ENCODE measurements at places on chromosomes 4 and X.

- ATAC-seq, result peak; percentile 33
Observed at GRCh38 chrX:20529301-20529700, 262.6 kb upstream of the RPS6KA3 start.

- peak; percentile 67 for ATAC-seq
Observed at GRCh38 chrX:53321230-53321942, 40.0 kb upstream of the IQSEC2 start.

DNA sequence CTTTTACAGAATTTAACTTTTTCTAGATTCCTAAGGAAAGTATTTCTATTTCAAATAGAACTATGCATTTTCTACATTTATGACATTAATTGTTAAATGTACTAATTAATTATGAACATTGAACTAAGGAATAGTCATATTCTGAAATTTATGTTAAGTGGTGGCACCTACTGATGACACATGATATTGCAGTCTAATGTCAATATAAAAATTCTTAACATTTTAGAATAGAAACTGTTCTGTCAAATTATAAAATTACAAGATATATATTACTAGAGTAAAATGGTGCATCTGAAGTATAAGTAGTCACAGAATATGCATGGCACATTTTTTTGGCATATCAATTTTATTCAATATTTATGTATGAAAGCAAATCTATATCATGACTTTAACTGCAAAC lies 40.2 kb upstream of the NDNF start:
- ATAC-seq, result no peak

DNA sequence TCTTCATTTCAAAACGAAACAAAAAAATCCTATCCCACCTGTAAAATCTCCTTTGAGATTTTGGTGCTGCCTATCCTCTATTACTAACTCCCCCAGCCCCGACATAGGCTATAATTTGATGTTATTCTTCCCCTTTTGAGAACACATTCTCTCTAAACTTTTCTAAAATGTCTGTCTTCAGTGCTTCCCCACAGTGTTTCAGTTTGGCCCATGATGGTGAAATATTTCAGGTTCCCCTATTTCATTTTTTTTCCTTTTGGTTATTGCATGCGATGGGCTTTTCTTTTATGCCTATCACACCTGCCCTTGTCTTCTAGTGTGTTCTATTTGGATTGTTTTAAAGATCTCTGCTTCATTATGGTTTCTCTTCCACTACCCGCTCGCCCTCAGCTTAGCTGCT lies 14.7 kb downstream of the BCORL1 start:
- ATAC-seq, result no peak

DNA sequence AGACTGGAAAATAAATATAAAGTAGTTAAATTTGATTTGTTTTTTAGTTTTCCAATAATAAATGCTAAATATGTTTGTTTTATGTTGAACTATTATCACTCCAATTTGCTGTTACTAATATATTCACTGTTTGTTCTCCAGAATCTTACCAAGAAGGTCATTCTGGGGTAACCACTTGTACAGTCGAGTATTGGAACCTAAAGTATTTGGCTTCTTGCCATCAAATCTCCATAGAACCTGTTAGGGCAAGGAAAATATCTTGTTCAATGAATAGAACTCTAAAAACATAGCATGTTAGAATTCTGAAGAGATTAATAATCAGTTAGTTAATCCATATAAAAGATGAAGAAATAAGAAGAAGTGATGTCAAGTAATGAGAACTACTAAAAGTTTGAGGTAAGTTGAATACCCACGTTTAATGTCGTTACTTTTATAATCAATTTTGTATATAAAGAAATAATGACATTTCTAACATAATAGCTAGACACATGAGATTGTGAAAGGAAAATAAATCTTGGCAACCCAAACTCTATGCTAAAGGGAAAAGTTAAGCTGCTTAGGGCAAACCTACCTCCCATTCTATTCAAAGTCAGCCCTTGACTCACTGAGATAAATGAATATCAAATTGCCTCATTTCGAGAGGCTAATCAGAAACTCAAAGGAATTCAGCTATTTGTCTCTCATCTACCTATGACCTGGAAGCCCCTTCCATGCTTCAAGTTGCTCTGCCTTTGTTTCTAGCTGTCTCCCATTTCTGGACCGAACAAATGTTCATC lies 15.3 kb downstream of the UGT2B15 start:
- no peak for ATAC-seq

- ATAC-seq, result no peak
Observed at GRCh38 chr4:18082236-18082635, 60.7 kb upstream of the LCORL start.

DNA sequence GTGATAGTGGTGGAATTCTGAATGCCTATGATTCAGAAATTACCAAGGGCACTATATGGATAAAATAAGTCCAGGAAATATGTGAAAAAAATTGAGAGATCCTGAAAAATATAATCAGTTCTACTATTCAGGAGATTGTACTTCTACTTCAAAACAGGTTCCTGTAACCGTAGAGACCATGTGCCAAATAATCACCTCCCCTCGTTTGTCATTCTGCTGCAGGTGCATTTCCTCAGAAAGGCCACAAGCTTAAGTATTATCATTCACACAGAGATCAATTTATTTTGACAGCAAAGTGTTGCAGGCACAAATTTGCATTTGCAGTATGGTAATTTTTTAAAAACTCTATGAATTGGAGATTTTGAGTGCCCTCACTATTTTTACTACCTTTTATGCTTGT lies 1000.0 kb downstream of the CCSER1 start:
- no peak for ATAC-seq

DNA sequence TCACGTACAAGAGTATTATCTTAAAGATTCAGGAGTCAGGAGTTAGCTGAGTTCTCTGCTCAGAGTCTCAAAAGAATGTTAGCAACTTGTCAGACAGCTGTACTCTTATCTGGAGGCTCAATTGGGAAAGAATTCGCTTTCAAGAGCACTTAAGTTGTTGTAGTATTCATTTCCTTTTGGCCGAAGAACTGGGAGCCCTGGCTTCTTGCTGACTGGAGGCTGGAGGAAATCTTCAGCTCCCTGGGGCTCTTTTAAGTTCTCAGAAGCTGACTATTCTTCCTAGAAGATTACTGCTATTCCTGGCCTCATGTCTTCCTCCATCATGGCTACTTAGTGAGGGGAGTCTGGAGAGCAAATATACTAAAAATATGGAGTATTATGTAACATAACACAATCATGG lies 587.2 kb downstream of the EPHA5 start:
- no peak for ATAC-seq

DNA sequence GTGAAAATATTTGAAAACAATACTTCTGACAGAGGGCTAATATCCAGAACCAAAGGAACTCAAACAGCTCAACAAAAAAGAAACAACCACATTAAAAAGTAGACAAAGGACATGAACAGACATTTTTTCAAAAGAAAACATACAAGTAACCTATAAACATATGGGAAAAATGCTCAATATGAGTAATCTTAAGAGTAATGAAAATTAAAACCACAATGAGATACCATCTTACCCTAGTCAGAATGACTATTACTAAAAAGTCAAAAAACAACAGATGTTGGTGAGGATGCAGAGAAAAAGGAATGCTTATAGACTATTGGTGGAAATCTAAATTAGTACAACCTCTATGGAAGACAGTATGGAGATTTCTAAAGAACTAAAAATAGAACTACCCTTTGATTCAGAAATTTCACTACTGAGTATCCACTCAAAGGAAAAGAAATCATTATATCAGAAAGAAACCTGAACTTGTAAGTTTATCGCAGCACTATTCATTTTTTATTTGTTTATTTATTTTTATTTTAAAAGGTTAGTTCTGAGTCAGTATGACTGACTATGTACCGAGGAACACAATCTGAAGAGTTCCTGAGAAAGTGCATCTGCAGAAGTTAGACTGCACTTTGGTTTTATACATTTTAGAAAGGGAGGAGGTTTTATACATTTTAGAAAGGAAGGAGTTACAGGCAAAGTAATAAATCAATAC lies 231.3 kb downstream of the INPP4B start:
- ATAC-seq, result no peak

GRCh38 chr4:2891294-2891693 lies 47.6 kb downstream of the ADD1 start:
- peak; percentile 55 for ATAC-seq

GRCh38 chr4:111268769-111269414 lies 646.0 kb upstream of the PITX2 start:
- ATAC-seq, result peak; percentile 71

GRCh38 chrX:107574054-107574683 lies 54.1 kb upstream of the PRPS1 start:
- ATAC-seq, result no peak

- no peak for ATAC-seq
Observed at GRCh38 chrX:69278031-69278687, 112.9 kb upstream of the PJA1 start.

Measured in motor neuron (in vitro differentiated cells).